ENCODE measurements at places on chromosomes 13 and 19. TPM values are rescaled to one million over a fixed set of nuclear protein-coding genes. Genes with fewer than 3 reads are reported as not detected.

The CD177 gene
- 1.0 TPM for total RNA-seq

The YJEFN3 gene
- 10.4 TPM for total RNA-seq

DNA sequence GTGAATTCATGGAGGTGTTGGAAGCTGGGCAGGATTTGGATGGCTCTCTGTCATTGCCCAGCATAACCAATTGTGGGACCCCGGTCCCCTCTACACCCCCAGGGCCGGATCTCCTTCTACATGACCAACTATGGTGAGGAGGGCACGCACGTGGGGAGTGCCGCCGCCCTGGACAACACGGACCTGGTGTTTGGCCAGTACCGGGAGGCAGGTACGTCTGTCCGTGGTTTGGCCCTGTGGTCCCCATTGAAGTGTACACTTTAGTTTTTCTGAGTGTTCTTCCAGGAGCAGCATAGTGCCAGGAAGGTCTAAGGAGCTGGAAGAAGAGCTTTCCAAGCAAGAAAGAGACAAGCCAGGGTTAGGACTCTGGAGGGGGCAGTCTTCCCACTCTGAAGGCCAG, 13.2 kb downstream of the B3GNT8 start:
- DNase-seq = no peak

GRCh38 chr13:59201841-59202240, 961.9 kb downstream of the DIAPH3 start:
- no peak for DNase-seq

DNA sequence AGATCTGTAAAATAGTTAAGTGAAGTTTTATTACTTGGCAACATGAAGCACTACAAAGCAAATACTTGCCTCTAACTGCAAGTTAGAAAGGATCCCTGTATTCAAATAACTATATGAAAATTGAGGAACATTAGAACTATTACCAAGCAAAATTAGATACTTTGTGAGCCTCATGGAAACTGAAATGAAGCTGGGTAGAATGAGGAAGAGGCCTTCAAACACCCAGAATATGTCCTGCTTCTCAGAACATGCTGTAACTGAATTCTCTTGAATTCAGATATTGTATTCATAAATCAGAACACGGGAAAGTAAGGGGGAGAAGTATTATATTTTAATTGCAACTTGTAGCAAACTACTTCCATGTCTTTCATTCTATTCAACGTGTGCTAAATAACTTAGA, 947.9 kb downstream of the PCDH17 start:
- DNase-seq = no peak

DNA sequence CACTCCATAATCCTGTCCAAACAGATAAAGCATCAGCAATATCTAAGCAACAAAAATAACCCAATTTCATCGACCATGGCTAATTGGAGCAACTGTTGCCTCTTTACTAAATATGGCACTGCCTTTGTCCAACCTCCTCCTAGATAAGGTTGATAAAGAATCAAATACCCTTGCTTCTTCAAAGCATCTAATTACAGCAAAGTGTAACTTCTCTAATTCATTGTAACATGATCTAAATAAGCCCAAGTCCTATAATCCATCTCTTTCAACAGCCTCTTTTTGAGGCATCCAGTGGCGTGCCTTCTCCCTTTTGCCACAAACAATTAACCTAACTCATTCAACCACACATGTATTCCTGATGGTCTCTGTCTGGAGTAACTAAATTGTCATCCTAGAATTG, 81.7 kb upstream of the KLHL1 start:
- DNase-seq = no peak

The TYROBP gene
- not detected for total RNA-seq

- no peak for DNase-seq
Measured at GRCh38 chr13:23637829-23638228, 67.6 kb downstream of the TNFRSF19 start.

The HSPB6 gene
- 0.71 TPM for total RNA-seq
